Thoracic aorta (tissue), 2 donors: ENCODE measurements at places on chromosomes 6 and 20. TPM values are rescaled to one million over a fixed set of nuclear protein-coding genes. Genes with fewer than 3 reads are reported as not detected.

DNA sequence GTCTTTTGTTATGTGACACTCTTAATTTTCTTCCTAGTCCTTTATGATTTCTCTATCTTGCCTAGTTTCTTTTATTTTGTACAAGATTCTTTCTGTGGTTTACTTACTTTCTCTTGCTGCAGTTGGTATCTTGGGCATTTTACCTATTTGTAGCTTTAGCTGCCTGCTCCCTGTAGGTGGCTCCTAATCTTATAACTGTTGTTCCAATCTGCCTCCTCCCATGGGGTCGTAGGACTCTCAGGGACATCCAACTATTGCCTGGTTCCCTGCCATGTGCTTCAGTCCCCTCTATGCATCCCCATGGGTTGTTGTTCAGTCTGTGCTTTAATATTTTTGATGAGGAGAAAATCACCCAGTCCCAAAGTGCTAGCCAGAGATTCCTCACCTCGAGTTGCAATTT lies 31.4 kb downstream of the RIN2 start:
- DNase-seq, result no peak

- DNase-seq, result no peak
Measured at GRCh38 chr6:14981960-14982359, 263.9 kb upstream of the JARID2 start.

GRCh38 chr20:21006611-21007010 lies 99.5 kb downstream of the LINC00237 start:
- no peak for DNase-seq

GRCh38 chr6:36984581-36985416 lies 1.2 kb downstream of the MTCH1 start:
- DNase-seq, result peak; percentile 51

- DNase-seq, result no peak
Measured at GRCh38 chr6:7773322-7773721, 47.4 kb downstream of the BMP6 start.

- no peak for DNase-seq
Measured at GRCh38 chr6:14144678-14145113, 27.1 kb downstream of the CD83 start.

DNA sequence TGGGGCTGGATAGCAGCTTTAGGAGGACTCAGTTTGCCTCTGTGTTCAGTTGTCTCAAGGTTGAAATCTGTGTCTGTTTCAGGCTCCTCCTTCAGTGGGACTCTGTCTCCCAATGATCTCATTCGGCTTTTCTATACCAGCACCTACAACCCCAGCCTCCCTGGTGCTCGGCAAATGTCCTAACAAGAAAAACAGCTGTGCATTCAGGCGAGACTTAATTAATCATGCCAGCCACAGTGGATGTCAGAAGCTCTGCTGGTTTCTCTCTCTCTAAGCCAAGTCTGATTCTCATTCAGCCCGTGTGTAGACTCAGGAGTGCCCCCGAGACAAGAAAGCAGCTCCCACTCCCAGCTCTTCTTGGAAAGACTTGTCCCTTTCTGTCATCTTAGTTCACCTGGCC lies 46.8 kb downstream of the SUN5 start:
- no peak for DNase-seq

DNA sequence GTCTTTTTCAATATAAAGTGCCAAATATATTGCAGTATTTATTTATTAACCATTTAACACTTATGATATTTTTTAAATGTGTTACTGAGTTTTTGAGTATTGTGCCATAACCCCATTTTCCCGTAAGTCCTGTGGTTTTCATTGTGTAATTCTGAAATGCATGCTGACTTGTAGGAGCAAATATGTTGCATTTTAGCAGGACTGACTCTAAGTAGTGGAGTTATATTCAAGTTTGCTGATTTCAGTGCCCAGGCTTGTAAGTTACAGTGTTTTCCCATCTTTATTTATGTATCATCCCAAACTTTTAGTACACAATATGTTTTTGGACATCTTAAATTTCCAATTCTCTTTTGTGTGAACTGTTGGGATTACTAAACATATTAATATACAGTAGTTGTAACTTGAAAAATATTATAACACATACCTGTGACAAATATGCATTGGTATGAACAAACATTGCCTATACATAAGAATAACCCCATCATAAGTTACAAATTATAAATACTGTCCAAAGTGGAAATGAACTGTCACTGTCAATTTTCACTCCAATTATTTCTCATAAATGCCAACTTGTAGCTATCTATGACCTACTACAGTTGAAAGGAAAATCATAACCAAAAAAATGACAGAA lies 179.3 kb upstream of the RUNX2 start:
- no peak for DNase-seq

GRCh38 chr6:158605266-158605878 lies 39.2 kb downstream of the DYNLT1 start:
- DNase-seq, result no peak

GRCh38 chr6:31711233-31711632 lies 3.9 kb upstream of the LY6G6D start:
- DNase-seq, result no peak

GRCh38 chr6:52307900-52308372 lies 23.4 kb upstream of the MCM3 start:
- DNase-seq, result no peak

DNA sequence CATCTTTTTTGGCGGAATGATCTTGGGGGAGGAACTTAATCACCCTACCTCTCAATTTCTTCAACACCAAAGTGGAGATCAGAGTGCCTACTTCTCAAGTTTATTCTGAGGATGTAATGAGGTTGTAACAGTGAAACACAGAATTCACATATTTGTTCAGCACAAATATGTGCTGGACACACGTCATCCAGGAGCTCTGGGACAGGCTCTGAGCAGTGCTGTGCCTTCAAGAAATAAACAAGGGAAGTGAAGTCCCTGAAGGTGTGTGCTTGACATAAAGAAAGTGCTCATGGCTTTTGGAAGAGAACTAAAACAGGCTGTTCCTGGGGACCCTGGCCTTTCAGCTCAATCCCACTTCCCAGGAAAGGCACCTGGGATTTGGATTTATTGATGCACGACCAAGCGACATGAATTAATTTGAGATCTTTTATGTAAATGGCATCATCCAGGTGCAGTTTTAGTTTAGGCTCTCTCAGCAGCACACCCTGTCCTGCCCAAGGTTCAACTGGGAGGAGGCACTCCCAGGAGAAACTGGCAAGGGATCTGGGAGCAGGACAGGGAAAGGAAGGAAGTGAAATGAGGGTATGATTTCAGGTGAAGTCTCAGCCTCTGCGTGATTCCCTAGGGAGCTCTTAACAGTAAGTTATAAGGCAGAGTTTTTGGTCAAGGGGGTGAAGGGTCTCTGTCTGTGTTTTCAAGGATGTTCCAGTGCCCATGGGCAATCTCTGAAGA lies 211.0 kb downstream of the FOXA2 start:
- DNase-seq, result no peak

GRCh38 chr20:32975698-32976674 lies 28.2 kb downstream of the SUN5 start:
- DNase-seq, result no peak

DNA sequence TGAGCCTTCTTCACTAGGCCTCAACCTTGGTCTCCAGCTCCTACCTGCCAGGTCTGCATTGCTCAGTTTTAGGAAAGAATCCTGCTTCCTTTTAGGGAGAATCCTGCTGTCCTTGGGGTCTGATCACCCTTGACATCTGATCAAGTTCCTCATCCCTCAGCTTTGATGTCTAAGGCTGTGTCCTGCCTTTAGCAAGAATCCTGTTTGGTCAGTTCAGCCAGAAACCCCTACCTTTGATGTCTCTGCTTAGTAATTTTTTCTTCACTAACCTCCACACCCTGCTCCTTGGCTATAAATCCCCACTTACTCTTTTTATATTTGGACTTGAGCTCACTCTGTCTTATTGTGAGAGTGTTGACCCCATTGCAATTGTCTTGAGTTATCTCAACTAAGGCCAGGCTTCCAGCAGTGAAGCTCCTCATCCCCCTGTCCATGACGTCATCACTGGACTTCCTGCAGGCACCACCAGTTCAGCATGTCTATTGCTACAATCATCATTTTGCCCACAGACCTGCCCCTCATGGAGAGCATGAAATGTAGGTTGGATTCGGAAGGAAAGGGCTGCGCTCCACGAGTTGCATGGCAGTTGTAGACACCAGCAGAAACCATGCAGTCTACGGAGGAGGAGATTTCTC lies 4.7 kb upstream of the CST5 start:
- DNase-seq, result no peak

- no peak for DNase-seq
Measured at GRCh38 chr6:34583461-34583860, 27.3 kb upstream of the SPDEF start.

DNA sequence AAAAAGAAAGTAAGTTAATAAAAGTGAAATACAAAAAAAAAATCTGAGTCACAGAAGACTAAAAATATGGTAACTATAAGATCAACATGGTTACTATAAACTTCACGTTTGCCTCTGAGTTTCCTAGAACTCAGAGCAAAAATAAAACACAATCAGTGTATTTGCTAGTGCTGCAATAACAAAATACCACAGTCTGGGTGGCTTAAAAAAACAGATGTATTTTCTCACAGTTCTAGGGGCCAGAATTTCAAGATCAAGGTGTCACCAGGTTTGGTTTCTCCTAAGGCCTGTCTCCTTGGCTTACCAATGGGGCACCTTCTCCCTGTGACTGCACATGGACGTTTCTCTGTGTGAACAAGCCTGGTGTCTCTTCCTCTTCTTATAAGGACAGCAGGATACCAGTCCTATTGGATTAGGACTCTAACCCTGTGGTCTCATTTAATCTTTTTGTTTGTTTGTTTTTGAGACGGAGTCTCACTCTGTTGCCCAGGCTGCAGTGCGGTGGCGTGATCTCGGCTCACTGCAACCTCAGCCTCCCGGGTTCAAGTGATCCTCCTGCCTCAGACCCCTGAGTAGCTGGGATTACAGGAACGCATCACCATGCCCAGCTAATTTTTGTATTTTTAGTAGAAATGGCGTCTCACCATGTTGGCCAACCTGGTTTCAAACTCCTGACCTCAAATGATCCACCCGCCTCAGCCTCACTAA lies 104.9 kb upstream of the LOC128125822 start:
- DNase-seq, result no peak

Gene SIRPD
- not detected for total RNA-seq

Gene WFDC9
- total RNA-seq, result not detected

Gene TUBB2B
- 1.8 TPM for total RNA-seq

Gene ADTRP
- not detected for total RNA-seq

Gene SLC17A1
- total RNA-seq, result not detected

Gene HLA-B
- total RNA-seq, result 552 TPM

Gene TBXT
- not detected for total RNA-seq

Gene OGFR
- 57.4 TPM for total RNA-seq
